ENCODE measurements at places on chromosomes 6 and 20.

DNA sequence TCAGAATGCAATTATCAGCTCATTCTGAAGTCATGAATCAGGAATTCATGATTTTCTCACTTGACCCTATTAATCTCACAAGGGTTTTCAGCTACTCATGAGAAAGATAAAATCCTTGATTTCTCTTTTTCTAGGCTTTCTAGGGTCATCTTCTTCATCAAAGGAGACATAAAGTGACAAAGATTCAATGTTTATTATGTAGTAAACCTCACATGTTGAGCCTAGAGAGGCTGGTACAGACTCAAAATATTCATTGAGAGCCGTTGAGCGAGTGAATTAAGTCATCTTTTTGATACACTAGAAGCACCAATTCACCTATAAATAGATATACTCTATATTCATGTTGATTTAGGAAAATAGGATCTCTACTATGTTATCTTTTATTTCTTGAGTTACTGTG is 104.8 kb upstream of the TRAF3IP2 start:
- no peak for DNase-seq

DNA sequence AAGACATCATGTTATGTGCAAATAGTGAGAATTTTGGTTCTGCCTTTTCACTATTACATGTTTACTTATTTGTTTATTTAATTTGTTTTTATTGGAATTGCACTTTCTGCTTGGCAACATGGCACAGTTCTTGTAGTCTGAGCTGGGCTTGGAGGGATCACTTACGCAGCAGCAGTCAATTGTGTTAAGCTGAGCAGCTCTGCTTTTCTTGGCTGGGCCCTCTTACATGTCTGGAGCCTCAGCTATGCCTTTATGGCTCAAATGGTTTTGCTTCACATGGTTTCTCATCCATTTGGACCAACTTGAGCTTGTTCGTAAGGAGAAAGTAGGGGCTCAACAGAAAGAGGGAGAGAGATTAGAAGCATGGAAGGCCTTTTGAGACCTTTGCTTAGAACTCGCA is 327.5 kb upstream of the EPHA7 start:
- DNase-seq = no peak

- DNase-seq = no peak
These were observed 24.1 kb upstream of the CCR6 start for GRCh38 chr6:167098825-167099225.

DNA sequence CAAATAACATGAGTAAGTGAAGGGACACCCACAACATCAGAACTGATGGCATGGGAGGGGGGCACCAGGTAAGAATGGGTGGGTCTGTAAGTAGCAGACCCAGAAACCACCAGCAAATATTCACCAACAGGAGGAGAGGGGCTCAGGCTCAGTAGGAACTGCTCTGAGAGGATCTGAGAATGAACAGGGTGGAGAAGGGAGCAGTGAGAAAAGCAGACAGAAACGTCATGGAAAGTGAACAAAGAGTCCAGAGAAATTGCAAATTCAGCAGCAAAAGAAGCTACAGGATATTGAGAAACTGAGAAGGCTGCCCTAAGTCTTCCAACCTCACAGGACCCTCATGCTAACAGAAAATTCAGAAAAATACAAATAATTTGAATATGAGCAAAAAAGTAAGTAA is 121.3 kb downstream of the KIF16B start:
- DNase-seq = no peak

DNA sequence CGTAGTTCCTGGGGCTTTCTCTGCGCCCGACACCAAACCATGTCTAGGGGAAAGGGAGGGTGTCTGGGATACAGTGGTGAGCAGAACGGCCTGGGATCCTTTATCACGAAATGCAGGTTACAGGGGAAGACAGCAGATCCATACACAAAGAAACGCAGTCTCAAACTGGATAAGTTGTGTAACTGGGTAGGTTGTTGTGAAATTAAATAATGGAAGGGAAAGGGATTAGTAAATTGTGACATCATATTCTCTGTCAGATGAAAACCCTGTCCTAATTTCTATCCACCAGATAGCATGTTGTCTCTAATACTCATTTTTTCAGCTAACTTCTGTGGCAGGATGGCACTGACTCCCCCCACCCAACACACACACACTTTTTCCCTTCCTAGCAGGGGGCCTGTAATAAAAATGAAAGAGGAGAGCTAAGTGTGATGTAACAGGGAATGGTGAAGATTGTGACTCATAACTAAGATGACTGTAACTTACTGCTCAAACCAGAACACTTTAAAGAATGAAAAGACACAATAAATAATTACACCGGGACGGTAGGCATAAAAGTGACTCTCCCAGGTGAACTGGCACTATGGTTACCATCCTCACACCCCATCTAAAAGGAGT is 769 bp upstream of the TRPC4AP start:
- peak; percentile 86 for DNase-seq

Data from SW 1271 (cell line).